ENCODE measurements at places on chromosomes 7 and 10. TPM values are rescaled to one million over a fixed set of nuclear protein-coding genes. Genes with fewer than 3 reads are reported as not detected.

The VIM gene
- 14.8 TPM for total RNA-seq

DNA sequence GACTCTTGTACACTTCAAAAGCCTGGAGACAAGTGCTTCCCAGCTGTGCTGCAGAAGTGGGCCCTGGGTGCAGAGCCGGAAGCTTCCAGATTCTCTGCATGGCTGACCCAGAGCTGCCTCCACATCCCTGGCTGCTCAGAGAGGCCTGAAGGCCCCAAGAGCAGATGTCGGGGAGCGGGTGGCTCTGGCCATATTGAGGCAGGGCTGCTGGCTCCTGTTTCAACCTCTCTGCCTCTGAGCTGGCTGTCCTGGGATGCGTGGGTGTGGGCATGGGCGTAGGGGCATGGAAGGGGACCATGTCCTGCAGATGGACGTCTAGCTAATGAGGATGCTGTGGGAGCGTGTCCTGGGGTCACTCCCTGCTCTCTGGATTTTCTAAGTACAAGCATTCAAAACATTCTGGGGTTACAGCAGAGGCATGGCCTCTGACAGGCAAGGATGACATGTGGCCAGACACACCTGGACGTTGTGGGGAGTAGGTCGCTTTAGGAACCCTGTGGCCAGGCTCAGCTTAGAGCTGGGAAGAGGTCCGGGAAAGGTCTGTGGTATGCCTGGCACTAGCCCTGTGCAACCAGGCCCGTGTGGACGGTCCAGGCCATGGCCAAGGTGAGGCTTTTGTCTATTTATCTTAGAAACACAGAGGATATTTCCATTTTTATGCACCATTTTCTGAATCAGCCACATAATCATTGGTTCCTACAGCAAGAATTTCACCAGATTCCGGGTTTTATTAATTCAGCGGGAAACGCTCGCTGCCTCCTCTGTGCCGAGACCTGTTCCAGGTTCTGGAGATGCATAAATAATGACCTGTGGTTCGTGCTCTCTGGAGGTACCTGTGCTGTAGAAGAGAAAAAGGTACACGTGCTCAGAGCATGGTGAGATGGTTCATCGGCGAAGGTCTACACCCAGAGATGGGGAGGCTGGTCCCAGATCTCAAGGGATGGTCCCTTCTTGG is 361.1 kb downstream of the GLRX3 start:
- no peak for DNase-seq

The NODAL gene
- total RNA-seq: not detected

- DNase-seq: no peak
Measured at GRCh38 chr7:92121681-92122080, 12.6 kb downstream of the CYP51A1 start.

The ASB10 gene
- not detected for total RNA-seq

GRCh38 chr7:30437823-30438574 is 40.6 kb downstream of the NOD1 start:
- no peak for DNase-seq

The EPO gene
- total RNA-seq: 0.30 TPM

DNA sequence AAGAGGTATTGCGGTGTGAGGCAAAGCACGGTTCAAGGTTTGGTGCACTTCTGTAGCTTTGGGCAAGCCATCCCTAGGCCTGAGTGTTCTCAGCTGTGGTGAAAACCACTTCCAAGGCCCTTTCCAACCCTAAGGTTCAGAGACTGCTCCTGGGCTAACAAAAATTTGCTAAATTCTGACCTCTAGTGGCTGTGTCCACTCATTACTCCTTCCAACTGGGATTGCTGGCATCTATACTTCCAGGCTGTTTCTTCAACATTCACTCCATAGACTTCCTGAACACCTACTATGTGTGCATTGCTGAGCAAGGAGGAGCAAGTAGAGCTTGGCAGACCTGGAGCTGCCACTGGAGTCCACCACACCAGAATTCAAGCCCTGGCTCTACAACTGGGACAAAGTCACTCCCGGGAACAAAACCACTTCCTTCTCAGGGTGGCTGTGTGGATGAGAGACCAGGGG is 29.3 kb upstream of the SH3PXD2A start:
- no peak for DNase-seq

- DNase-seq: peak; percentile 60
Measured at GRCh38 chr10:103800789-103801540, 54.4 kb downstream of the SH3PXD2A start.

- peak; percentile 39 for DNase-seq
Measured at GRCh38 chr7:36400606-36401005, 10.9 kb downstream of the ANLN start.

DNA sequence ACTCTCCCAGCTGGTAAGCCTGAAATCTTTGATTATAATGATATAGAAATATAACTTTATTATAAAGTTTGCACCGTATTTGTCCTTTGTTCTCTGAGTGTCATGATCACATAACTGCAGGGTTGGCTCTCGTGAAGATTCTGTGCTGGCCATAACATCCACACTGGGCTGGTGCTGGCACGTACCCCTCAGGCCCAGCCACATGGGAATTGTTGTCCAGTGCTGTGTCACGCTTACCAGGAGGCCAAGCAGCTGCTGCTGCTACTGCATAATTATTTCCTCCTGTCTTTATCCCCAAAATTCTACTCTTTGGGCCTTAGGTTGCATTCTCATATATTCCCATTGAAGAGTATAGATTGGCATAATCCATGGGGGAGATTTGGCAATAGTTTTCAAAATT is 20.8 kb upstream of the UCN3 start:
- DNase-seq: no peak

DNA sequence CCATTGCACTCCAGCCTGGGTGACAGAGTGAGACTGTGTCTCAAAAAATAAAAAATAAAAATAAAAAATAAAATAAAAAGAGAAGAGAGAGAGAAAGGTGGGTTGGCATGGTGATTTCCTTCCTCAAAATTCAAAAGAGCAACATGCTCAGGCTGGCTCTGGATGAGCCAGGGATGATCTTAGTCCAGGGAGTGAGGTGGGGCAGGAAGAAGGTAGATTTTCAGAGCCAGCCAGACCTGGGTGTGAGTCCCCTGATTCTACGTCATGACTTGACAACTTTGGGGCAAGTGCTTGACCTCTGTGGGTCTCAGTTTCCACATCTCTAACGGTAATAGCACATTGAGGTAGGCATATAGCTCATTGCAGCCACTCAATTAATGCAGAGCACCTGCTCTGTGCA is 109.4 kb upstream of the CTBP2 start:
- no peak for DNase-seq

DNA sequence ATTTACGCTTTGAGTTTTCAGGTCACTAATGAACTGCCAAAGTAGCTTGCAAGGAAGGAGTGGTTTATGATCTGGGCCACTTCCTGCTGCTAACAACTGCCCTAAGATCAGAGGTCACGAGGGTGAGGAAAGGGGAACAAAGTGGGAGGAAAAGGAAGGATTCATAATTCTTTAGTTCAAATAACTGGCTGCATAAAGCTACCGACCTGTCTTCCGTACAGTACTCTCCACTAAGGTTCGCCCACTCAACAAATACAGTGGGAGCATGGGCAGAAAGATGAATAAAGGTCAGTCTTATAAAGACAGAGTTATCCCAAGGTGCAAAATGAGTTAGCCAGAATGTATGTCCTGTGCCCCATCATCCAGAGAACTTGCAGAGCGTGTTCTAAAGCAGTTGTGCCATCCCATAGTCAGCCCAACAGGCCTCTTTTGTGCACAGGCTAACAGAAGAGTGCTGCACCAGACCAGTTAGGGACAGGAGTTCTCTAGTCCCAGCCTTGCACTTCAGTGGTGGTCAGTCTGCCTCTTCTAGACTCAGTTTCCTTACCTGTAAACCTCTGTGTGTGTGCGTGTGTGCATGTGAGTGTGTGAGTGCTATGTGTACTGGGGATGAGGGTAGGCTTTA is 65.9 kb downstream of the CREB3L2 start:
- no peak for DNase-seq

The STRIP2 gene
- total RNA-seq: 6.4 TPM

Measured in PC-9 (cell line).